Stomach (tissue), 19 donors: ENCODE measurements at places on chromosomes 4 and X. TPM values are rescaled to one million over a fixed set of nuclear protein-coding genes. Genes with fewer than 3 reads are reported as not detected.

DNA sequence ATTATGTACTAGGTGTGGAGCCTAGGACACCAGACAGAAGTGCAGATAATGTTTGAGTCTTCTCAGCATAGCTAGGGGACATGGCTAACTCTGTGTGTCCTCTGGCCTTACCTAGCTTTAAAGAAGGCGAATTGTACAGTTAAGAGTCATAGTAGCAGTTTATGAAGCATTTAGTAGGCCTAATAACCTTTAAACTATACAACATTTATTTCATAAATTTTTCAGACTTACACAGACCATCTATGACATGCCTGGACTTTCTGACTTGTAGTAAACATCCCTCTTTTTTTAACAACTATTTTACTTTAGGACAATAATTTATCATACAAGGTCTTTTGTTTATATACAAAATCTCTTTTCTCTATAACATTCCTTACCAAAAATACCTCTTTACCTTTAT, 37.4 kb downstream of the ETNPPL start:
- H3K4me1 ChIP-seq = no peaks in the 10 kb centered on the region
- no peak overlapping the region for H3K4me3 ChIP-seq
- H3K36me3 ChIP-seq = no peaks in the 10 kb centered on the region
- no peaks in the 10 kb centered on the region for H3K27me3 ChIP-seq

DNA sequence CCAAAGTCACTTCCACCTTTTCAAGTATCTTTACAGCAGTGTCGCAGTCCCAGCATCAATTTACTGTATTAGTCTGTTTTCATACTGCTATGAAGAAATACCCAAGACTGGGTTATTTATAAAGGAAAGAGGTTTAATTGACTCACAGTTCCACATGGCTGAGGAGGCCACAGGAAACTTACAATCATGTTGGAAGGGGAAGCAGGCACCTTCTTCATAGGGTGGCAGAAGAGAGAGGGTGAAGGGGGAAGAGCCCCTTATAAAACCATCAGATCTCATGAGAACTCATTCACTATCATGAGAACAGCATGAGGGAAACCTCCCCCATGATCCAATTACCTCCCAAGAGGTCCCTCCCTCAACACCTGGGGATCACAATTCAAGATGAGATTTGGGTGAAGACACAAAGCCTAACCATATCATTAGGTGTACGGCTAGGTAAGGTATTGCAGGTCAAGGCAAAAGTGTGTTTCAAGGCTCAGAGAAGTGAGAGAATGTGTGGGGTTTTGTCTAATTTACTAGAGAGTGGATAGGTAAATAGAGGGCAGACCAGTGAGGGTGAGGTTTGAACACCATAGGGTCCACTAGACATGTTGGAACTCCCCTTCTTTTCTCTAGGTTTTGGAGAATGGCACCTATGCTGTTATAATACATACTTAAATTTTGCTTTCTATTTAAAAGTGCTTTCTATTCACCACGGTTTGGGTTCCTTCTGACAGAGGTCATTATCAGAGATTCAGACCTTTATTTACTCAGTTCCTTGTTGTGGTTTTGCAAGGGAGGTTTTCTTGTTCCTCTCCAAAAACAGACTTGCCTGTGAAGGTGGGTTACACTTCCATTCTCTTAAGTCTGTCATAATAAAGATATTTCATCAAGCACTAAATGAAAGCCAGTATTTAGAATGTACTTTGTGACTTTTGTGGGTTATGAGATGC, 186.6 kb downstream of the CPEB2 start:
- H3K27ac ChIP-seq = no peak overlapping the region
- DNase-seq = no peak
- no peak overlapping the region for H3K4me3 ChIP-seq
- no peaks in the 10 kb centered on the region for H3K4me1 ChIP-seq
- no peaks in the 10 kb centered on the region for H3K36me3 ChIP-seq

- no peak overlapping the region for H3K4me3 ChIP-seq
- no peaks in the 10 kb centered on the region for H3K4me1 ChIP-seq
- no peak for DNase-seq
- H3K27me3 ChIP-seq = no peaks in the 10 kb centered on the region
Measured at GRCh38 chrX:1727531-1728027, 112.7 kb downstream of the ASMT start.

- no peak overlapping the region for H3K27ac ChIP-seq
- H3K36me3 ChIP-seq = no peaks in the 10 kb centered on the region
- DNase-seq = no peak
Measured at GRCh38 chr4:66855956-66856355, 689.3 kb downstream of the CENPC start.

- no peak for DNase-seq
- no peak overlapping the region for H3K4me3 ChIP-seq
- no peaks in the 10 kb centered on the region for H3K27me3 ChIP-seq
- H3K4me1 ChIP-seq = no peaks in the 10 kb centered on the region
- H3K27ac ChIP-seq = no peak overlapping the region
Measured at GRCh38 chr4:56425518-56425917, 9.9 kb downstream of the PPAT start.

GRCh38 chrX:148610328-148610698, 109.9 kb downstream of the AFF2 start:
- H3K27ac ChIP-seq = no peak overlapping the region
- no peak for DNase-seq
- no peaks in the 10 kb centered on the region for H3K27me3 ChIP-seq

SULT1E1 gene
- total RNA-seq = not detected

UGT2A3 gene
- total RNA-seq = 0.58 TPM
